H54 (cell line): ENCODE measurements at places on chromosomes 16 and 17.

- DNase-seq, result no peak
Observed at GRCh38 chr17:18042983-18043382, 3.8 kb downstream of the GID4 start.

GRCh38 chr16:85395207-85395912 is 217.8 kb upstream of the GSE1 start:
- DNase-seq, result peak; percentile 98

DNA sequence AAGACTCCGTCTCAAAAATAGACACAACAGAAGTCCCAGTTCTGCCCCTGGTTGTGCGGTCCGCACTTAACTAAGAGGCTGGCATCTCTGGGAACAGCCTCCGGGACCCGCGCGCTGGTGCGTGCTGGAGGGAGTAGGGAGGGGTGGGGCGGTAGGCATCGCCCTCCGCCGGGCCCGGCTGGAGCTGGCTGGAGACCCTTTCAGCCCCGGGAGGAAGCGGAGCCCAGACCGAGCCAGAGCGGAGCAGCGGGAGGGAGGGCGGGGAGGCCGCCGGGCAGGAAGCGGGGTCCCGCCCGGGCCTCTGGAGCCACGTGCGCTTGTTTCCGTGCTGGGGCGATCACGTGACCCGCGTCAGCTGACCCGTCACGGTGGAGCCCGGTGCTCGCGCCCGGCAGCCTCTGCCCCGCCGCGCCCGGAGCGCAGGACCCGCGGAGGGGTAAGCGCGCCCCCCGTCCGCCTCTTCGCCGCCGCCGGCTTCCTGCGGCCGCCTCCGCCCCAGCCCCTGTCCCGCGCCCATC is at the start of gene WDR81:
WDR81 (plus strand) TSS at position 354 of the 518 bp plus-strand sequence. CDS start 256 bp downstream, outside the sequence.
- peak; percentile 78 for DNase-seq

- no peak for DNase-seq
Observed at GRCh38 chr17:56639517-56639916, 46.0 kb downstream of the NOG start.

- DNase-seq, result no peak
Observed at GRCh38 chr16:72845322-72846020, 202.5 kb downstream of the ZFHX3 start.

- no peak for DNase-seq
Observed at GRCh38 chr16:50684823-50685461, 3.8 kb upstream of the SNX20 start.

- DNase-seq, result no peak
Observed at GRCh38 chr16:85851034-85851785, 47.8 kb upstream of the IRF8 start.

- no peak for DNase-seq
Observed at GRCh38 chr16:76676356-76676755, 399.2 kb downstream of the CNTNAP4 start.

DNA sequence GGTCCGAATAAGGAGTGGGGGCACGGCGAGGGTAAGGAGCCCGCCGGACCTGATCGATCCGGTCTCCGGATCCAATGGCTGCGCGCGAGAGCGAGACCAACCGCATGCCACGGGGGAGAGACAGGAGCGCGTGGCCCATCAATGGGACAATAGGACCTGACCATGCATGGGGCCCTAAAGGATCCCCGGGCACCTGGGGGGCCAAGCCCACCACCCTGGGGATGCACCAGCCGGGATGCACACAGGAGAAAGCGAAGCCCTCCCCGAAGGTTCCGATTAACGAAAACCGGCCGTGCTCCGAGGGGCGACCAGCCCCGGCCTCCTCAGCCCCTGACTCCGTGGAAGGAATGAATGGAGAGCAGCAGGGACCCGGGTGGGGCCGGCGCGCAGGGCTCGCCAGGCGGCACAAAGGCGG is 525 bp downstream of the JPT1 start:
- no peak for DNase-seq

DNA sequence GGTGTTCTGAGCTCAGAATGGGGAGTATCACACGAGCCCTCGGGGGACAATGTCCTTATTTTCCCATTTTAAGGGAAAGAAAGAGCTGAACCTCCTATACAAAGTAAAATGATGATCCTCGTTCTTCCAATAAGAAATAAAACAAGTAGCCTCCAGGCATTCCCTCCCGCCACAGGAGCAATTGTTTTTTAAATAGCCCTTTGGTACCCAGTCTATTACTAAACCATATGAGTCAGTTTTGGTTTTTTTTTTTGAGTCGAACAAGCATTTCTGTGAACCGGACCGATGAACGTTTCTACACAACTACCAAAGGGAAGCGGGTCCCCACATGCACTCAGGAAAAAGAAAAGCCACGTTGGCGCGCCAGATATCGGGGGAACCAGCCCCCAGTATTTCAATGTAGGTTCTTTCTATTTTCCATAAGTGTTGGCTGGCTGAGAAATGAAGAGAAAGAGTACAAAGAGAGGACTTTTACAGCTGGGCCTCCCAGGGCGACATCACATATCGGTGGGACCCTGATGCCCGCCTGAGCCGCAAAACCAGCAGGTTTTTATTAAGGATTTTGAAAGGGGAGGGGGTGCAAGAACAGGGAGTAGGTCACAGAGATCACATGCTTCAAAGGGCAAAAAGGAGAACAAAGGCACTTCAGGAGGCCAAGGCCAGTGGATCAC is 3.8 kb upstream of the DCXR start:
- no peak for DNase-seq

DNA sequence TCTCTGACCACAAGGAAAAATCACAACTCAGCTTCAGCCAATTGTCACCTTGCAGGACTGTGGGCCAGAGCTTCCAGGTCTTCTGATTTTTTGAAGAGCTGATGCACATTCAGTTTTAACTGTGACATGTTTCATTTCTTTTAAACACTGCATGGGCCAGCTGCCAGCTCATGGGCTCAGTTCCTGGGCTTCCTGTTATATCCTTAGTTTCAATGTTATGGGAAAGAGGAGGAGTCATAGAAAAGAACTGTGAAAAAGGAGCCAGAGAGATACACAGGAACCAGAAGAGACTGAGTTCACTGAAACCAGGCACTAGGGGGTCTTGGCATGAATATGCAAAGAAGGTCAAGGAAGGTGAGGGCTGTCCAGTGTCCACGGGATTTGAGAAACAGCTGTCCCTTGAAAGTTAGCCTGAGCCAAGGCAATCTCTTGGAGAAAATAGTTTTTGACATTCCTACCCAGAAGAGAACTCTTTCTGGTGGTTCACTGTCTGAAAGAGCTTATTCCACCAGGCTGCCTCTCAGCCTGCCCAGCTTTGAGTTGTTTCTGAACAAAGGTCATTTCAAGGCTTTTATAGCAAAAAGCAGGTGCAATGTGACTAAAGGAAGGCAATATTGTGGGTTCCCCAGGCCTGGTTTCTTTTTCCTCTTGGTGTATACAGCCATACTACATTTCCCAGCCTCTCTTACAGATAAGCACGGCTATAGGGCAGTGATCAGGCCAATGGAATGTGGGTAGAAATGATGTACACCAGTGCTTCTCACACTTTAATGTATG is 10.5 kb downstream of the PDILT start:
- no peak for DNase-seq

GRCh38 chr17:61097781-61098180 is 301.9 kb upstream of the TBX2 start:
- no peak for DNase-seq

DNA sequence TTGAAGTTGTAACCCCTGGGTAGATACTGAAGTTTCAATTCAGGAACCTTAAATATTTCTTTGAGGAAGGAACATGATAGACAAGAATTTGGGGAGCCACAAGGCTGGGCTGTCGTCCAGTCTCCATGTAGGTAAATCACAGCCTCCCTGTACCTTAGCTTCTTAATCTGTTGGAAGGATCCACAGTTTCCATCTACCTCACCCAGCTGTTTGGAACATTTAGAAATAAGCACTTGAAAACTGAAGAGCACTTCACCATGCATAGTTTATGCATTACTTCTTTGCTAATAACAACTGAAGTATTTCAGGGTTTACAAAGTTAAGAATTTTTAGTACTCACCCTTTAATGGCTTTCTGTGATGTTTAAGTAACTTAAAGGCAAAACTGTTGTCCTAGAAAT is 17.2 kb downstream of the TXNDC11 start:
- DNase-seq, result no peak

DNA sequence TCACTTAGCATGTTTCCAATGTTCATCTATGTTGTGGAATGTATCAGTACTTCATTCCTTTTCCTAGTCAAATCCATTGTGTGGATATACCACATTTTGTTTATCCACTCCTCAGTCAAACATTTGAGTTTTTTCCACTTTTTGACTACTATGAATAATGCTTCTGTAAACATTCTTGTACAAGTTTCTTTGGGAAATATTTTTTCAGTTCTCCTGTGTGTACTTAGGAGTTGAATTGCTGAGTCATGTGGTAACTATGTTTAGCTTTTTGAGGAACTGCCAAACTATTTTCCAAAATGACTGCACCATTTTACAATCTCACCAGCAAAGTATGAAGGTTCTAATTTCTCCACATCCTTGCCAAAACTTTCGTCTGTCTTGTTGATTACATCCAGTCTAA is 223.7 kb upstream of the AXIN2 start:
- DNase-seq, result no peak

- no peak for DNase-seq
Observed at GRCh38 chr16:82152196-82152595, 17.8 kb downstream of the MPHOSPH6 start.

DNA sequence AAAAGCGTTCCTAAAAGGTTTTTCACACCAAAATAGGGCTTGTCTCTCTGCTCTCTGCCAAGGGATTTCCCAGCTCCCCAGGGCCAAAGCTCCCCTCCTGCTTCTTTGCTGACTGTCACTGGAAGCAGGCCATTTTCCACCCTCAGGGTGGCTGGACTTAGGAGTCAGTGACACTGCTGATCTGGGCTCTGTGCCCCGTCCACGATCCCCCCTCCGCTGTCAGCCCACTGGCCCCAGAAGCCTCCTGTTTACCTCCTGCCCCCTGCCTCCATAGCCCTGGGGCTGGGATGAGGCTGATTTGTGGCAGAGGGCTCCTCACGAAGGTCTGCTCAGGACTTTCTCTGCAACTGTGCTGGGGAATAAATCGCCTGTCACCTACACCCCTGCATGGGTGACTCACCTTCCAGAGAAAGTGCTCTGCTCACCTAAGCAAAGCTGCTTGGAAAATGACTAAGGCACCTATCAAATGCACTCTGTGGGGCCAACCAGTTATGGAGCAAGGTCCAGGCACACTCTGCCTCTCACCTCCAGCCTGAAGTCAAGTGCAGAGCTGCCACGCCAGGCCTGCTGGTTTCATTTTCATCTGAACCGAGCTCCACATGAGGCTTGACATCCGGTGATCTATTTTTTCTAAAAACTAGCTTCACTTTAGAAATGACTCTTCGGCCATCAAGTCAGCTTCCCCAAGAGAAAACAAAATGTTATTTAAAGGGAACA is 4.9 kb downstream of the MAP3K14 start:
- peak; percentile 51 for DNase-seq

DNA sequence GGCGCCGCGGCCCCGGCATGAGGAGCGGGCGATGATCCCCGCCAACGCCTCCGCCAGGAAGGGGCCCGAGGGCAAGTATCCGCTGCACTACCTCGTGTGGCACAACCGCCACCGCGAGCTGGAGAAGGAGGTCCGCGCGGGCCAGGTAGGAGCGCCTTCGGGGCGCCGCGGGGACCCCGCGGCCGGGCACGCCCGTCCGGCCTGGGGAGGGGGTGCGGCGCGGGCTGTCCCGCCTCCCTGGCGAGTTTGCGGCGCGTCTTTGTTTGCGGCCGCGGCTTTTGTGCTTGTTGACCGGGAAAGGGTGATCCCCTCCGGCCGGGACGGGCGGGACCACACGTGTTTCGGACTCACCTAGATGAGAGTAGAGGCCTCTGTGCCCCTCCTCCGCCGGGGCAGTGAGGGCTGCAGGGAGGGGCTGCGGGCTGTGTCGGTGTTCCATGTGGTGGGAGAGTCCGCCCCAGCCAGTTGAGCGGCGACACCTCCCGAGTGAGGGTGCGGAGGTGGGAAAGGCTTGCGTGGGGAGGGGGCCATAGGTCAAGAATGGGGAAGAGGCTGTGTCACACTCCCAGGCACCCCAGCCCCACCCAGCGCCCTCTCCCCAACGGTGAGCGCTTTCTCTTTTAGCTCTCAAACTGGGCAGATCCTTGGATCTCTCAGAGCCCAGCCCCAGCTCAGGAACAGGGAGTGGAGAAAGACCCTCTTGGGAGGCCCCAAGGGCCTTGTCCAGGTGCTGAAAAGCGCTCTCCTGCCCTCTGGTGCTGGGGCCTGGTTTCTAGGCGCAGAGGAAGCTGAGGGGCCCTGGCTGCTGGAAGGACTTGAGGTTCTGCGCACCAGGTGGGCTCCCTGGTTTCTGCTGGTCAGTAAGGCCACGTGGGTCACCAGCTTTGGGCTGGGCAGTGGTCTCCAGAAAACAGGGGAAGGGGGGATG is 923 bp downstream of the ANKRD13B start:
- no peak for DNase-seq

GRCh38 chr17:44314524-44314868 is 6.1 kb downstream of the RUNDC3A start:
- DNase-seq, result no peak

DNA sequence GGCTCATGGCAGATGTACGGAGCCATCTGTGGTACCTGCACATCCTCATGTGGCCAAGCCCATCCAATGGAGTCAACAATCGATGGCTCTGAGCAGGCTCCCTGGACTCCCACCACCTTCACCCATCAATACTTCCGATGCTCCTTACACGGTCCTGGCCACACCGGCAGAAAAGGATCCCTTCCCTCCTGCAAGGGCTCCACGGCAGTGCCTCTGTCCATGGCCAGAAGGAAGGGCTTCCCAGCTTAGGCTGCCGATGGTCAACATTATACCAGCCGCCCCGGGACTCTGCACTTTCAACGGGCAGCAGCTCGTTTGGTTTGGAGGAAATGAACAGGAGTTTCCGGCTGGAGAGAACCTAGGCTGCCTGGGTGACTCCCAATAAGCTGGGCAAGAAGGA is 13.2 kb downstream of the SLX4 start:
- no peak for DNase-seq

- peak; percentile 34 for DNase-seq
Observed at GRCh38 chr17:80071116-80071841, 30.1 kb upstream of the GAA start.
